ENCODE measurements at places on chromosomes 6 and 20.

GRCh38 chr6:93453956-93454355 lies 34.6 kb upstream of the EPHA7 start:
- DNase-seq, result no peak

- no peak for DNase-seq
Observed at GRCh38 chr6:110939429-110940200, 18.9 kb upstream of the GTF3C6 start.

- no peak for DNase-seq
Observed at GRCh38 chr6:159887146-159887545, 3.6 kb upstream of the MAS1 start.

GRCh38 chr6:139013185-139013800 lies 15.3 kb upstream of the ABRACL start:
- DNase-seq, result no peak

- DNase-seq, result no peak
Observed at GRCh38 chr6:104771258-104771832, 88.4 kb downstream of the HACE1 start.

- no peak for DNase-seq
Observed at GRCh38 chr20:4985658-4986057, 15.7 kb downstream of the SLC23A2 start.

- DNase-seq, result no peak
Observed at GRCh38 chr6:66628917-66629316, 921.9 kb upstream of the EYS start.

DNA sequence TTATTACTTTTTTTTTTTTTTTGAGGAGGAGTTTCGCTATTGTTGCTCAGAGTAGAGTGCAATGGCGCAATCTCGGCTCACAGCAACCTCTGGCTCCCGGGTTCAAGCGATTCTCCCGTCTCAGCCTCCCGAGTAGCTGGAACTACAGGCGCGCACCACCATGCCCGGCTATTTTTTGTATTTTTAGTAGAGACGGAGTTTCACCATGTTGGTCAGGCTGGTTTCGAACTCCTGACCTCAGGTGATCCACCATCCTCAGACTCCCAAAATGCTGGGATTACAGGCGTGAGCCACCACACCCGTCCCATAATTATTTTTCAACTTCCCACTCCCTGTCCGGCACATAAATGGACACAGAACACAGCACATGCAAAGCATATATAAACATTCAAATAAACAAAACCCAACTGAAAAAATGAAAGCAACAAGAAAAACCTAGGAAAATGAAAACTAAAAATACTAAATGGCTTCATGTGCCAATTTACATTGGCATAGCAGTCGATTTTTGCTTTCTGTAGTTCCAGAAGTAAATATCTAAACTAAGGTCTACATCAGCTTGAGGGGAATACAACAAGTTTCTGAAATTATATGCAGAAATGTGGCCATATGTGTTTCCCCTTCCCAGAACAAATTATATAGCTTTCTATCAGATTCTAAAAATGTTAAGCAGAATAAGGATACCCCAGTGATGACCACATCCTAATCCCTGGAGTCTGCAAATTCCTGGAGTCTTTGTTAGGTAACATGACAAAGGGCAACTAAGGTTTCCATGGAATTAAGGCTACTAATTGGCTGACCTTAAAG lies 113.9 kb downstream of the HFE start:
- no peak for DNase-seq

DNA sequence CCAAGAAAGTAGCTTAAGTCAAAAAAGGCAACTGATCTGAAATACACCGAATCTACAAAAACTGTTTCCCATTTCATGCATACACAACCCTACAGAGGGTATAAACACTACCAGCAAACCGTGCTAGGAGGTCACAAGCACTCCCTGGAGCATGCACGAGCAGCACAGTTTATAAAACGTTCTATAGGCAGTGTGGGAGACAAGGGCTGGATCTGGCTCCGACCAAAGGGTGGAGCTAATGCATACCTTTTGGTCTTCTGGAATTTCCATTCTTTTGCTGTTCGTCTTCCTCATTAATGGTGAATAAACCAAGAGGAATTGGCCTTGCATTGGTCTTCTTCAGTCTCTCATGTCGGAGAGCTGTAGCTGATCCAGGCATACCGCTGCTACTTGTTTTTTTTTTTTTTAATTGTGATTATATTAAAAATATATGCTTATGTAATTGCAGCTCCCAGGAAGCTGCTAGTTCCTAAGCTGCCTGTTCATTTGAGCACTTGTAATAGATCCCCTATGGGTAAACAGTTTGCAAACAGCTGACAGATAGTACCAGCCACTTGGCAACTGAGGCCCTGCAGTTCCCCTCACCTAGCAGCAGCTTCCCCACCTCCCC lies 24.5 kb downstream of the MAP7 start:
- DNase-seq, result no peak

- no peak for DNase-seq
Observed at GRCh38 chr6:129744201-129744879, 34.4 kb upstream of the ARHGAP18 start.

GRCh38 chr6:31622684-31623091 lies 2.2 kb downstream of the PRRC2A start:
- DNase-seq, result no peak

DNA sequence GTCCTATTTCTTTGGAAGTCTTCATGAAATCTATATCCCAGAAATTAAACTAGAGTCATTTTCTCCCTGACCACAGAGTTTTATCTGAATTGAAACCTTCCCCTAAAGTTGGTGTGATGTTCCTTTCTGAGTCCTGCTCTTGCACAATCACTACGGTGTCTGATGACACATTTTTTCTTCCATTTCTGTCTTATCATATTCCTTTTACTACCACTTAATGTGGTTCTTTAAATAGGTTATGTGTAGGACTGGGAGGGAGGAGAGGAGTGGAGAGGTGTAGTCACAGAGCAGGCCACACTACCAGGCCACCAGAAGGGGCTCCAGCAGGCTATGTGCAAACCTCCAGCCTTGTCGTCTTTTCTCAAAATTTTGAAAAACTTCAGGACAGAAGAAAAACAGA lies 39.7 kb upstream of the ATXN1 start:
- no peak for DNase-seq

DNA sequence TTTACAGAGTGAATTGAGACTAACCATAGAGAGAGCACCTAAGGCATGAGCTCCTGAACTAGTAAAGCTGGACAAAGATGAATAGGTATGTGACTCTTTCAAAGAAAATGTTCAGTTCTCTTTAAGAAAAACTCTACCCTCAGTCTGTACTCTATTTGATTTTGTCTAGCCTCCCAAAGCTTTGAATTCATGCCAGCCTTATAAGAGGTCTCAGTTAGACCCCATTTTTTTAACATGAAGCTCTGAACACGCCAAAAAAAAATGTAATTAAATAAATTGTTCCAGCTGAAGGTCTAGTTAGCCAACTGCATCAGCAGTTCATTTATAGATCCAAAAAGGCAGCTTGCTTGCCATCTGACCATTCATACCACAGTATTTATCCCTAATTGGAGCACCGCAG lies 71.6 kb downstream of the COL9A1 start:
- DNase-seq, result no peak

- DNase-seq, result no peak
Observed at GRCh38 chr6:137271245-137272183, 52.3 kb upstream of the IFNGR1 start.

- DNase-seq, result no peak
Observed at GRCh38 chr20:16760431-16761304, 12.5 kb downstream of the OTOR start.

GRCh38 chr20:33796263-33796906 lies 14.8 kb upstream of the CHMP4B start:
- DNase-seq, result no peak

GRCh38 chr20:58241766-58242465 lies 13.5 kb upstream of the ANKRD60 start:
- DNase-seq, result peak; percentile 48

- DNase-seq, result no peak
Observed at GRCh38 chr6:12903246-12903645, 186.7 kb downstream of the PHACTR1 start.

DNA sequence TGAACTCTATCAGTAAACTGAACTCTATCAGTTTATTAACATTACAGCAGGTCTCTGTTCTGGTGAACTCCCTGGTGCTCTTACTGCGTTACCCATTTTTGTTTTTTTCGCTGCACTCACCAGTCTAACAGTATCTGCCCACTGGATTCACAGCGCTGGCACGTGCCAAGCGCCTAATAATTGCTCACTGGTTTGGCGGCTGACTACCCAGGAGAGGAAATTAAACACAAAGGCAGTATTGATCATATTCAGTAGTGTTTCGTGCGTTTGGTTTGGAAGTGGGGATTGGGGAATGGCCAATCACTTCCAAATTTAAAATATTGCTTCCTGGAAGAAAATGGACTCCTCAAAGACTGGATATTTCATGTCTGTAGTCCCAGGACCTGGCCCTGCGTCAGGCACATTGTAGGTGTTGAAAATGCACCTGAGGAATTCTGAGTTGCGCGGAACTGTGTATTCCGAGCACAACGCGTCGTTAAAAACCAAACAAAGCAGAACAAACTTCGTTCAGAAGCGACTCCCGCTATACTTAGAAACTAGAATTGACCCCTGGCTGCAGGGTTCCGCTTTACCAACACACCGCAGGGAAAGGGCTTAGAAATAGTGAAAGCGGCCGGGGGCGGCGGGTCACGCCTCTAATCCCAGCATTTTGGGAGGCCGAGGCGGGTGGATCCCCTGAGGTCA lies 1.1 kb upstream of the RPS12 start:
- DNase-seq, result peak; percentile 67

GRCh38 chr20:36062799-36063198 lies 91.7 kb upstream of the EPB41L1 start:
- no peak for DNase-seq

DNA sequence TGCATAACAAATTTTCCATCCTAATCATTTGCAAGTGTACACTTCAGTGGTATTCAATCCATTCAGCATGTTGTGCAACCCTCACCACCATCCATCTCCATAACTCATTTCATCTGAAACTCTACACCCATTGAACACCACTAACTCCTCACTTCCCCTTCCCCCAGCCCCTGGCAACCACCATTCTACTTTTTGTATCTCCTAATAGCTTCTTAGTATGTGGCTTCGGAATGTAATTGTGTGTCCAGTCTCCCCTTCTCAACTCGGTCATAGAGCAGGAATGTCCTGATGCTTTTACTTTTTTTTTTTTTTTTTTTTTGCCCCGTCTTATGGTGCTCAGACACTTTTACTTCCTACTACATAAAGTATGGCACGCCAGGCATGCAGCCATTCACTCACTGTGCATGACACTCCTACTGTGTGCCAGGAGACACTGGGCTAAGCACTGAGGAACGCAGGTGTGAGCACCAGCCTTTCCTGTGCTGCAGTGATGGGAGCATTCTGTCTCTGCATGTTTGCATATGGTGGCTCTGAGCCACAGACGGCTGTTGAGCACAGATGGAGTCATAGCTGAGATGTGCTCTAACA lies 15.3 kb downstream of the HCK start:
- DNase-seq, result no peak

- no peak for DNase-seq
Observed at GRCh38 chr20:4973330-4974097, 27.8 kb downstream of the SLC23A2 start.

GRCh38 chr6:81381382-81381916 lies 371.0 kb downstream of the TENT5A start:
- DNase-seq, result no peak

GRCh38 chr6:45952546-45952945 lies 63.1 kb downstream of the CLIC5 start:
- no peak for DNase-seq

- DNase-seq, result no peak
Observed at GRCh38 chr20:34415079-34415478, 52.0 kb downstream of the ITCH start.

- DNase-seq, result no peak
Observed at GRCh38 chr6:148885136-148885865, 138.5 kb downstream of the UST start.

- no peak for DNase-seq
Observed at GRCh38 chr20:63080411-63080810, 73.6 kb upstream of the BHLHE23 start.

DNA sequence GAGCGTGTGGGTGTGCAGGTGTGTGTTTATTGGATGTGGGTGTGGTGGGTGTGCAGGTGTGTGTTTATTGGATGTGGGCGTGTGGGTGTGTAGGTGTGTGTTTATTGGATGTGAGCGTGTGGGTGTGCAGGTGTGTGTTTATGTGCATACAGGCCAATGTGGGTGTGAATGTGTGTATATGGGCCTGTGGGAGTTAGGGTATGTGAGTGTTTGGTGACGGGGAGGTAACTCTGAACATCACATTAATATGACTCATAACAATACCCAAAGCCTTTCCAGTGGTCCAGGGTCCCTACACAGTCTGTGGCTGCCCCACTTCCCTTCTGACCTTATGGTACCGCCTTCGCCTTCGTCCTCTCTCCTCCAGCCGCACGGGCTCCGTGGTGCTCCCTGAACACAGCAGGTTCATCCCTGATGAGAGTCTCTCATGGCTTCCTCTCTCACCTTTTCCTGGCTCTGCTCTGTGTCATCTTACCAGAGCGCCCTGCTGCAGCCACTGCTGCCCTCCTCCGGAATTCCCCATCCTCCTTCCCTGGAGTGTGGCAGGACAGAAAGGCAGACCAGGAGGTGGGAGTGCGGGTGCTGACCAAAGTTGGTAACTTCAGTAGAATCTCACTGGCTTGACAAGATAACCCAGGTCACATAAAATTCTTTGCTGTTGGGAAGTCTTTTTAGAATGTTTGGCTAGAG lies 80.0 kb downstream of the SLC2A10 start:
- DNase-seq, result no peak

DNA sequence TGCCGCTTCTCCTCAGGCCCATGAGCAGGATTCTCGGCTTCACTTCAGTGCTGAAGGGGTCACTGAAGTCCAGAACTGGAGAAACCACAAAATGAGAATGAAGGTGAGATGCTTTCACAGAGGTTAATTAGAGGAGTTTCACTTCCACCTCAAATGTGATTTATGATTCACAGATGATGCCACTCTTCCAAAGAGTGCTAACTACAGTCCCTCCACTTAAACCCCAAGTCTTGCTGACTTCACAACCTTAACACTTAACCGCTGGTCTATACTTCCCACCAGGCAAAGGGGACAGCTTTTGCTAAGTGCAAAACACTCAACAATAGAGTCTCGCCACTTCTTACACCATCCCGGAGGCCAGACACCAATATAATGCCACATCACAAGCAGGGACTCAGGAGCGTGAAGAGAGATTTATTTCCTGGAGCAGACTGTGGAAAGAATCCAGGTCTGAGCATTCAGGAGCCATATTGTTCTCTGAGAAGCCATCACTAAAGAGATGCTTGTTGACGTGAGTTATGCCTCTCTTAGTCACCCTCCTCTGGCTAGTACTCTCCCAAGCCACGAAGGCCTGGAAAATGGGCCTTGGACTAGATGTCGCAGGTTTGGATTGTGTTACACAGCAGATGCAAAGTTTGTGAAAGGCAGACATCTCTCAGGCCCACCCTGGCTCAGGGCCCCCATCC lies 24.4 kb downstream of the RRAGD start:
- no peak for DNase-seq

GRCh38 chr6:10837009-10837621 lies 1.2 kb downstream of the MAK start:
- no peak for DNase-seq

- no peak for DNase-seq
Observed at GRCh38 chr20:16806061-16806460, 57.9 kb downstream of the OTOR start.
